Astrocyte (in vitro differentiated cells and primary cell): ENCODE measurements at places on chromosomes 12 and 14.

GRCh38 chr12:54000116-54001114, at the start of gene HOXC9:
HOXC9 (plus strand) TSS chr12:54000161; CDS start chr12:54000189, 28 bp downstream.
- no peak for DNase-seq

GRCh38 chr12:12511895-12512711, 50.6 kb downstream of the DUSP16 start:
- DNase-seq, result no peak

GRCh38 chr12:15364221-15365160, 42.2 kb downstream of the PTPRO start:
- peak; percentile 73 for DNase-seq

DNA sequence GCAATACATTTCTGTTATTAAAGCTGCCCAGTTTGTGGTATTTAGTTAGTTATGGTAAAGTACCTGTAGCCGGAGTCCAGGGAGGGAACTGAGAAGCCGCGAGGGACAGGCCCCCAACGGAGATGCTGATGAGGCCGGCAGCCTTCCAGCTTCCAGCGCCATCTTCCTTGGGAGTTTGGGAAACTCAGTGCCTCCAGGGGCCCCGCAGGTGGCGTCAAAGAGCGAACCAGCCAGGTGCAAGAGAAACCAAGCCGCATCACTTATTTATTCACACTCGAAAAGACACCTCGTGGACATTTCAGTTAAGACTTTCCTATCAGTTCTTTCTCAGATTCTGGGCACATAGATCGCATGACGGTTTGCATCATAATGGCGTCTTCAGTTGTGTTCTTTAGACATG, 216.6 kb downstream of the GLT1D1 start:
- no peak for DNase-seq

DNA sequence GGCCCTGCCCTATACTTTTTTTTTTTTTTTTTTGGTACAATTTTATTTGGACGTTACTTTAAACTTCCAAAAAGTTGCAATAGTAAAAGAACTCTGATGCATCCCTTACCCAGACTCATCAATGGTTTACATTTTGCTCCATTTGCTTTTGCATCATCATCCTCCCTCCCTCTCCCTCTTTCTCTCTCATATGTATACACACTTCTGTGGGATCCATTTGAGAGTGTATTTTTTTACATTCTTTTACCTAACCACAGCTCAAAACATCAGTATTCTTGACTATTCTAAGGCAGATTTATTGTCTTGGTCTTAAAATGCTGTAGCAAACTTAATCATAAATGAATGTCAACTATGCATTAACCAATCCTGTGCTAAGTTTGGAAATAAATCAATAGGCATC, 111.6 kb downstream of the PRICKLE1 start:
- DNase-seq, result peak; percentile 33

DNA sequence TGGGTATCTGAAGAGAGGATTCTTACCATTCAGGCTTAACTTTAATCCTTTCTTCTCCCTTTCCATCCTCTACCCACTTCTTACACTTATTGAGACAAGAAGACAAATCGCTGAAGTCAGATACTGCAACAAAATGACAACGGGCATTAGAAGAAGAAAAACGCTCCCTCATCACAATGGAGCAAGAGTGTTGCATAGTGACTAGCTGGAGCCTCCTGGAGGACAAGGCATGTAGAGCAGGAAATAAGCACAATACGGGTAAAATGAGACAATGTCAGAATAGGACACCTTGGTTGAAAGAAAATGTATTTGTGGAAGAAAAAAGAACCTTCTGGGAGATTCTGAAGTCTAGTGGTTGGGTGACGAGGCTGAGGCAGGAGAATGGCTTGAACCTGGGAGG, 501.0 kb downstream of the RERGL start:
- DNase-seq, result no peak

GRCh38 chr12:27852742-27853141, 72.7 kb upstream of the MANSC4 start:
- no peak for DNase-seq

- DNase-seq, result peak; percentile 32
These were observed 19.1 kb downstream of the BBOF1 start for GRCh38 chr14:74038020-74038859.

- DNase-seq, result no peak
These were observed 82.7 kb downstream of the PLEKHA5 start for GRCh38 chr12:19212245-19212644.
